Activated naive CD8-positive, alpha-beta T cell treated with anti-CD3 and anti-CD28 coated beads, Interleukin-2, amount 10 ng/mL, durations not matched to agents 7 days and 5 days (primary cell): ENCODE measurements at places on chromosomes 4 and X. TPM values are rescaled to one million over a fixed set of nuclear protein-coding genes. Genes with fewer than 3 reads are reported as not detected.

- no peak for DNase-seq
These were observed 66.4 kb downstream of the HPRT1 start for GRCh38 chrX:134526399-134526798.

DNA sequence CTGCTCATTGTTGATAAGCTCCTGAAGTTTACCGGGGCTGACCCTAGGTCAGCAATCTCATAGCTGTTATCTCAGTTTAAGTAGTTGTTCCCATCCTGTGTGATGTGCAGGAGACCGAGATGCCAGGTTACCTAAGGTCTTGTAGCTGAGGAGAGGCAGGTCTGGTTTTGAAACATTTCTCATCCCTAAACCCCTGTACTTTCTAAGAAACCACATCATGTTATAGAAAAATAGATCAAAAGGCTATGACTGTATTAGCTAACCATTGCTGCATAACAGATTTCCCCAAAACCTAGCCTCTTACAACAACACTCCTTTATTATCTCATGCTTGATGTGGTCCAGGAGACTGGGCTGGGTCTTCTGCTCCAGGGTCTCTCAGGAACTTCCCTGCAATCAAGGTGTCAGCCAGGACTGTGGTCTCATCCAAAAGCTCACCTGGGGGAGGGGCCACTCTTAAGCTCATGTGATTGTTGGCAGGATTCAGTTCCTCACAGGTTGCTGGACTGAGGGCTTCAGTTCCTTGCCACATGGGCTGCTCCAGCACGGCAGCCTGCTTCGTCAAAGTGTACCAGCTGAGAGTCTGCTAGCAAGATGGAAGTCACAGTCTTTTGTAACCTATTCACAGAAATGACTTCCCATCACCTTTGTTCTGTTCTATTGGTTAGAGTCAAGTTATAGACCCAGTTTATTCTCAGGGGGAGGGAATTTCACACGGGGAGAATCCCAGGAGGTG, 60.9 kb upstream of the CLCN4 start:
- DNase-seq: no peak

DNA sequence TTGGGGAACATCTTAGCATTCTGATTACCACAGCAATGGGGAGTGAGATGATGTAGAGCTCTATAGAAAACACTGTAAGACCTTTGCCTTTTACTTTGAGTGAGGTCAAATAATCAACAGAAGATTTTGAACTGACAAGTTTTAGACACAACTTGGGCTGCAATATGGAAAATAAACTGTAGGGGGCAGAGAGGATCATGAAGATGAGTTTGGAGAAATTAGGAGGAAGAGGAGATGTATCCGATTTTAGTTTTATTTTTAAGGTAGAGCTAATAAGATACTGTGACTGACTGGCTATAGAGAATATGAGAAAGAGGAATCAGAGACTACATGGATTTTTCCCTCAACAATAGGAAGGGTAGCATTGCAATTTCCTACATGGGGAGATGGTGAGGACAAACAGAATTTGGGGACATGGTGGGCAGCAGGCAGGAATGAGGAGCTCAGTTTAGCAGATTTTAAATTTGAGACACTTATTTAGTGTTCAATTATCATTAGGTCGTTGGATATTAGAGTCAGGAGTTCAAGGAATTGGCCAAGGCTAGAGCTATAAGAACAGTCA, 563.1 kb downstream of the INPP4B start:
- no peak for DNase-seq

DNA sequence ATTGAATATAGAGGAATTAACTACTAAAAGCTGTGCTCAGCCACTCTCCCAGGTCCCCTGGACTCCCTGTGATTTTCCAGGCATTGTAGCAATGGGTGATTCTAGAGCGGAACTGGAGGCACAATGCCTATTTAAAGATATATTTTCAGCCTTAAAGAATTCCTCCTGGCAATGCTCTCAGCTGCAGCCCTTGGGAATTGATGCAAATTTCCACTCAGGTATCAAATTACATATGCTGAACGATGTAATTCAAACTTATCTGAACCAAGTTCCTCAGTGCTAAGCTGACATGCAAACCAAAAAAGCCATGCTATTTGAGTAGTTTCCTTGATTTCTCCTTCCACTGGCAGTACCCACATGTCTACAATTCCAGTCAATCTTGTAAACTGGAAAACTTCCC, 86.3 kb upstream of the GABRA3 start:
- no peak for DNase-seq

Gene CXCL10
- total RNA-seq: 0.26 TPM
